Right lung (tissue), 10 donors: ENCODE measurements at places on chromosomes 5 and 9. TPM values are rescaled to one million over a fixed set of nuclear protein-coding genes. Genes with fewer than 3 reads are reported as not detected.

ANKRD34B gene
- not detected for polyA plus RNA-seq

DNA sequence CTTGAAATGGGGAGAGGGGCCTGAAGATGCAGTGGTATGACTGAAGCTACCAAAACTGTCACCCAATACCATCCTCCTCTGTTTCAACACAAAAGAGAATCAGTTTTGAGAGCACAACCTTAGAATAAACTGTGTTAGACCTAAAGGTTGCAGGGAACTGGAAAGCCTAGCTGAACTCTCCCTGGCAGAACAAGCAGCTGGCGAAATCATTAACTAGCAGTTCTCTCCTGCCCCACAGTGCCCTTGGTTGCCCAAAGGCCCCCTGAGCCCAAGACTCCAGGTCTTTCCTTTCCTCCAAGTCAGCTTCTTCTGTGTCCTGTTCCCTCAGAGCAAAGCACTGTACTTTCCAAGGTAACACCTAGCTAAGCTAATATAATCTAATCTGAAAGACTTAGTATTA, 135.4 kb upstream of the SLC30A5 start:
- DNase-seq = no peak

GRCh38 chr5:179906795-179907555, 722 bp downstream of the TBC1D9B start:
- DNase-seq = peak; percentile 24

IZUMO3 gene
- polyA plus RNA-seq = not detected

DNA sequence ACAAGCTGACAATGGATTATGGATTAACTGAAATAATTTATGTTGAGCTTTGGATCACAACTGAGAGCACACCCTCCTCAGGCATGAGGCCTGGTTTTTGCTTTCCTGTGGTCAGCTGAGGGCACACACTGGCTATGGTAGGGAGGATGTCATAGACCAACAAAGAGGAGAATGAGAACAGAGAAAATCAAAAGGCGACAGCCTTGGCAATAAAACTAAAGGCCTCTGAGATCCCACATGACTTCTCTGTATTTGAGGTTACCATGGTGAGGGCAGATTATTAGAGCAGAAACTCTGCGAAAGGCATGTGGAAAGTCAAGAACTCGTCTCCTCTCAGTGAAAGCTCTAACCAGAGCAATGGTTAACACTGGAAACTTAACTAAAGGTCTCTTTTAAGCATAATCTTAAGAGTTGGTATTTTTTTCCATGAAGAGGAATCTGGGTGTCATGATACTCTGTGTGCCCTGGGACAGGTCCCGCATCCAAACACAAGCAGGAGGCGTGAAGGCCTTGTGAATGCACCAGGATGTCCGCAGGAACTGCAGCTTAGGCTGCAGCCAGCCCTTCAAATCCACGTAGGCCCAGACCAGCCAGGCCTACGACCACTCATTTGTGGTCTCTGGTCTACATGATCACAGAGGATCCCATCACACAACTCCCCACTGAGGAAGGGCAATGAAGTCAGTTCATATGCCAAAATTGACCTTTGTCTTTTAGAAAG, 12.4 kb upstream of the MEIKIN start:
- no peak for DNase-seq

DNA sequence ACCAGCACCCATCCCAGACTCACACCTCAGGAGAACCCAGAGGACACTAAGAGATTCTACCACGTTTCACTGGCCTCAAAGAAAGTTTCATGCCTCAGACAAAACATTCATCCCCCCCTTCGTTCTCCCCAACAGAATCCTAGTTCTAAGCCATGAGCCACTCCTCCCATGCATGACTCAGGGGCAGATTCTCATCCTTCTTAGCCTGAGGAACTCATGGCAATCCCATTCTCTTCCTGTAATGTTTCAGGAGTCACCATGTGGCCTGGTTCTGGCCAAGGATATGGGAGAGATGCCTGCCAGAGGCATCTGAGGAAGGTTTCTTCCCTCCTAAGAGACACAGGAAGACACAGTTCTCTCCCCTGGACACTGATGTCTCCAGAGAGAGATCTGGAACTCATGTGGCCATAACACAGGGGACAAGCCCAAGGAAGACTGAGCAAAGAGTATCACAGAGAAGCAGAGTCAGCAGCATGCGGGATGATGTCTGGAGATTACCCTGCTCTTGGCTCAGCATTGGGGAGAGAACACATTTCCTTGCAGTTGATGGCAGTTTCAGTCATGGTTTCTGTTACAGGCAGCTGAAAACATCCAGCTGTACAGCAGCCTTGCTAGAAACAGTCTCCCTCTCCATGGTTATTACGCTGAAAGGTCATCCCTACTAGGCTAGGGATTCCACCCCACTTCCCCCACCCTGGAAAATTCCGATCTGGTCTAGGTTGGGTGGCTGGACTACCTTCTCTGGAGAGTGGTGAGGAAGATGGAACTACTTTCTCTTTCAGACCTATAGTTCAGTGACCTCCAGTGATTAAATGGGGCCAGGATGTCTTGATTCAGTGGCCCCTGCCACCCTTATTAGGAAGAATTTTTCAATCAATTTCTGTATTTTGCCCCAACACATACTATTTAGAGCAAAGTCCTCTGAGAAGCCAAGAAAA, 115.4 kb downstream of the ZNF608 start:
- peak; percentile 59 for DNase-seq

DNA sequence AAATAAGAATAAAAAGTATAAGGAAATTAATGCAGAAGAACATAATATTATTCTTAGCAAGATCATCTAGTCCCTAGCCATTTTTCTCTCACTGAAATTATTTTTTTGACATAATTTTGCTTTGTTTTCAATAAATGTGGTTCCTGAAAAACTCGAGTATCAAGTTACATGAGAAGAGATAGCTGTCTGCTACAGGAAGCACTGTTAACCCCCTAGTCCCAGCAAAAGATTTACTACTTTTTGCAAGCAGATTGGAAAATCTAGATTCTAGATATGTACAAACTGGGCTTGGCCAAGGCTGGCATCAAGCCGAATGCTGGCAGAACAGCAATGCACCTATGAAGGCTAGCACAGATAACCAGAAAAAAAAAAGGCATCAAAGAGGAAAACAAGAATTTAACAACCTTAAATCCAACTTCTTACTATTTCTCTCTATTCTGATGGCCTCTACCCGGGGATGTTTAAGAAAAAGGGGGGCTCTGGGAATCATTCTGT, 21.9 kb upstream of the ISCA1 start:
- no peak for DNase-seq

RNF180 gene
- 12.2 TPM for polyA plus RNA-seq

DNA sequence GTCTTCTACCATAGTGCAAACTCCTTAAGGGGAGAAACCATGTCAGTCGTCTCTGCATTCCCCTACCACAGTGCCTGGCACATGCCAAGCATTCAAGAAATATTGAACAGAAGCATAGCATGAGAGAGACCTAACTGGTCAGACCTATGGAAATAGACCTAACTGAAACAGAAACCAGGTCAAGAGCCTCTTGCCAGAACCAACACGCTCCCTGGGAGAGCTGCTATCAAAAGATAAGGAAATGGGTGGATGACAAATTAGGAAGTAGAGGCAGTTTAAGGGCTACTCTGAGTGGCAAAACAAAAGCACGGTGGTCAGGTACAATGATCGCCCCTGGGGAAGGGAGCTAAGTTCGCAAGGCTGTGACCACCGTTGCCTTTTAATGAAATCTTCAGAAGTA, 66.0 kb upstream of the SMIM15 start:
- no peak for DNase-seq

DNA sequence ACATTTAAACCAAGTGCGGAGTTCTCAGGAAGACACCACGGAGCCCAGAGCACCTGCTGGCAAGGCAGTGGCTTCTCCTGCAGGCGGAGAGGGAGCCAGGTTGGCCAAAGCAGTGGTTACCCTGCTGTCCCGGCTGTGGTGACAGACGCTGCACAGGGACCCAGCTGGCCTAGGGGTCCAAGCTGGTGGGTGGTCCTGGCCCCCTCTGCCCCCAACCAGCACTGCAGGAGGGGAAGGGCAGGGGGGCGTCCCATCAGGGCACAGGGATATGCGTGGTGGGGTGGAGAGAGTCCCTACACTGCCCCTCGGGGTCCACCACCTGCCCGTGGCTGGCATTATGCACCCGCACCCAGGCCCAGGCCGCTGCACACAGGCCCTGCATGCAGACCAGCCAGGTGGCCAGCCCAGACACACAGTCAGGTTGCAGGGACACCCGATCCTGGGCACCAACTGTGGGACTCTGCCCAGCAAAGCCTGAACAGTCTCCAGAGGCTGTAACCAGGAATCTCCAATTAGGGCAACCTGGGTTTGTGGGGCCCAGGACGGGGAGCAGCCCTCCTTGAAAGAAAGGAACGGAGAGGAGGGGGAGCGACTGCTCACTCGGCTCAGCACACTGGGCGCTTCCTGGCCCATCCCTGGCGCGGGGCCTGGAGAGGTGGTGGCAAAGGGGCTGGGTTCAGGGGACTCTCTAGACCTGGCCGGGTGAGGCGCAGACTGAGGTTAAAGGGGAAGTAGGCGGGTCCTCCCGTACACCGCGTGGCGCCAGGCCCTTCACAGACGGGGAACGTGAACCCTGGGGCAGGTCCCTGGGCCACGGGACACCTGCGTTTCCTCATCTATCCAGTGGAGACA, 46.3 kb downstream of the NACC2 start:
- no peak for DNase-seq

WNT8A gene
- polyA plus RNA-seq = not detected

DNA sequence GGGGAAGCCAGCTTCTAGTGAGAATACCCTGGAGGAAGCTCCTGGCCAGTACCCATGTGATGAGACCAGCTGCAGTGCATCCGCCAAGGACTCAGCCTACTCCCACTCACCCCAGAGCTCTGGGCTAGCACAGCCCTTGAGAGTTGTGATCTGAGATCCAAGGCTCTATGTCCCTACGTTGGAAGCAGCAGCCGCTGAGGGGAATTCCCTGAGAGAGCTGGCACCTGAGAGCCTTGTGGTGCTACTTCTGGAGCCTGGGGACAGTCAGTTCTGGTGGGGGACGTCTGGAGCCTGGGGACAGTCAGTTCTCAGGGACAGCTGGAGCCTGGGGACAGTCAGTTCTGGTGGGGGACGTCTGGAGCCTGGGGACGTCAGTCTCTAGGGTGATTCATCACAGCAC, 39.2 kb downstream of the PDZD2 start:
- DNase-seq = no peak
